ENCODE measurements at places on chromosomes 16 and 17.
A peak's percentile ranks its signal among the peaks of the same experiment; 100 is the strongest.

GRCh38 chr16:65075877-65076276, 46.0 kb downstream of the CDH11 start:
- no peak for DNase-seq

DNA sequence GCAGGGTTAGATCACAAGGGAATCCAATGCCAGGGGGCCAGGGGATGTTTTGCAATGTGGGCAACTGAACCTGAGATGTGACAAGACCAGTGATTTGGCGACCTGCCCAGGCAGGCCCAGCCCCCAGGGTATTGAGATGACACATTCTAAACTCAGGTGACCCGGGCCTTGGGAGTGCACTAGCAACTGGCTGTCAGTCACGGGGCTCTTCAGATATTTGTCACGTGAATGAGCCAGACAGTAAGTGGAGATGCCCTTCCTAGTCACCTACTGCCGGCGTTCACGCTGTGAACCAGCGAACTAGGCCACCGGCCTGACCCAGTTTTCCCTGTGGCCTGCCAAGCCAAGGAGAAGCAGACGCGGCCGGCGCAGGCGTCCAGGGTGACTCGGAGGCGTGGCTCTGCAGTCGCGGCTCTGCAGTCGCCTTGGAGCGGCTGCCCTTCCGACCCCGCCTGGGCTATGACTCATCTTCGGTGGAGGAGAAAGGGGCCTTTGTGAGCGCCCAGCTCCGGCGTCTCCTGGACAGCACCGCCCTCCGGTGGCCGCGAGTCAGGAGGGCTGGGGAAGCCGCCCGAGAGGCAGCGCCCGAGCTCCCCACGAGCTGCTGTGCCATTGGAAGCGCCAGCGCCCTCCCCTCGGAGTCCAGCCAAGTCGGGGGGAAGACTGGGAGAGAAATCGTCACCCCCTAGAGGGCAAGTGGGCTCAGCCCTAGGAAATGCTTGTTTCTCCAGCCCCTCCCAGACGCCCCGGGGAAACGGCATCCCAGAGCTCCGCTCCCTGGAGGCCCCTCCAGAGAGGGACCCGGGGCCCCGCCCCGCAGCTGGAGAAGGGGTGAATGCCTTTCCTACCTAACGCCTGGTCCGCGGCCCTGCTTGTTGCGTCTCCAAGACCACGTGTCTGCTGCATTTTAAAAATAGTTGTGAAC, 38.8 kb downstream of the WSB1 start:
- DNase-seq = peak; percentile 87

DNA sequence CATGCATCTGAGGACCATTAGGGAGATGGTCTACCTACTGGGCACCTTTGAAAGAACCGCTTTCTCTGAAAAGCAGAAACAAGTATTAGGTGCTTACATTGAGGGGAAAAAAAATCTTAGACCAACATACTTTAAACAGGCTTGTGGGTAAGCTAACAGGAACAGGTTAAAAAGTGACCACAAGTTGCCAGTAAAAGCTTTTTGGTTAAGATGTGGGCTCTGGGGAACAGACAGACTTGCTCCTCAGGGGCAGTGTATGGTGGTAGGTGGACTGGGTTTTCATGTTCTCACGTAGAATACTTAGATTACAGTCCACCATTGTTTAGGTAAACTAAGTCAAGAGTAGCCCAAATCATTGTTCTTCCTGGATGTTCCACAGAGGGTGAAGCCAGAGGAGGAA, 41.2 kb downstream of the REXO5 start:
- no peak for DNase-seq

- DNase-seq = no peak
Measured at GRCh38 chr17:27523712-27524111, 67.5 kb downstream of the KSR1 start.

Data from stimulated activated naive CD4-positive, alpha-beta T cell treated with Interleukin-2 at 50 U/mL for 16 hours (primary cell).